ENCODE measurements at places on chromosomes 7 and 10. TPM values are rescaled to one million over a fixed set of nuclear protein-coding genes. Genes with fewer than 3 reads are reported as not detected.
A peak's percentile ranks its signal among the peaks of the same experiment; 100 is the strongest.

Gene PLEKHS1
- not detected for total RNA-seq

Gene CCDC146
- 3.0 TPM for total RNA-seq

Gene AMPH
- total RNA-seq, result 2.9 TPM

- H3K27me3 ChIP-seq, result no peaks in the 10 kb centered on the region
- no peak overlapping the region for H3K27ac ChIP-seq
- DNase-seq, result no peak
- H3K4me3 ChIP-seq, result no peak overlapping the region
These were observed 26.7 kb upstream of the CROT start for GRCh38 chr7:87318741-87319140.

DNA sequence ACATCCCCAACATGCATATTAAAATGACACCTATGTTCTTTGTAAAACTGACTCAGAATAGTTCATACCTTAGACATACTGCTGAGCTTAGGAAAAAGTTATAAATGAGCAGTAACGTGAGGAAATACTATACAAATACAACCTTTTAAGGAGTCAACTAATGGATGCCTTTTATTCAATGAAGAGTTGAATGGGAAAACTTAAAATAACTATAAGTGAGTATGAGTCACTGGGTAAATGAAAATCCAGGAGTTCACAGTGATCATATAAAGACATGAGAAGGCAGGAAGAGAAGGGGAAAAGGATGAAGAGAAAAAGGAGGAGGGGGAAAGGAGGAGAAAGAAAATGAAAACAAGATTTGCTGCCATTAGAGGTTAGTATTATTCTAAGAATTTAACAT, 157.8 kb upstream of the PCDH15 start:
- no peak overlapping the region for H3K4me3 ChIP-seq
- H3K27ac ChIP-seq, result no peak overlapping the region
- peaks cover 3% of the 10 kb centered on the region for H3K27me3 ChIP-seq
- no peak for DNase-seq
- H3K4me1 ChIP-seq, result peaks cover 3% of the 10 kb centered on the region
- H3K36me3 ChIP-seq, result no peaks in the 10 kb centered on the region

DNA sequence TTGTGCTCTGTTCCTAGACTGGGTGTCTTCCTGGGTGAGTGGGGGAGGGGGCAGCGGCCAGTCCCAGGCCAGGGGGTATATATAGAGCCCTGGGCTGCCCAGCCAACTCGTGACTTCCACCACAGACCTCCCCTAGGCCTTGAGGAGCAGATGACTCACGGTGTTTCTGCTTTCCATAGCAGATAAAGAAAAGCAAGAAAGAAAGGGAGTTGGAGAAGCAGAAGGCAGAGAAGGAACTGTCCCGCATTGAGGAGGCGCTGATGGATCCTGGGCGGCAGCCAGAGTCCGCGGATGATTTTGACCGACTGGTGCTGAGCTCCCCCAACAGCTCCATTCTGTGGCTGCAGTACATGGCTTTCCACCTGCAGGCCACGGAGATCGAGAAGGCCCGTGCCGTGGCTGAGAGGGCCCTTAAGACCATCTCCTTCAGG, 10.1 kb downstream of the CALHM2 start:
- H3K27ac ChIP-seq, result peak overlapping the region; percentile 85
- no peak overlapping the region for H3K4me3 ChIP-seq
- no peak for DNase-seq
- peaks cover 34% of the 10 kb centered on the region for H3K4me1 ChIP-seq
- H3K36me3 ChIP-seq, result peaks cover 62% of the 10 kb centered on the region
- no peaks in the 10 kb centered on the region for H3K27me3 ChIP-seq

DNA sequence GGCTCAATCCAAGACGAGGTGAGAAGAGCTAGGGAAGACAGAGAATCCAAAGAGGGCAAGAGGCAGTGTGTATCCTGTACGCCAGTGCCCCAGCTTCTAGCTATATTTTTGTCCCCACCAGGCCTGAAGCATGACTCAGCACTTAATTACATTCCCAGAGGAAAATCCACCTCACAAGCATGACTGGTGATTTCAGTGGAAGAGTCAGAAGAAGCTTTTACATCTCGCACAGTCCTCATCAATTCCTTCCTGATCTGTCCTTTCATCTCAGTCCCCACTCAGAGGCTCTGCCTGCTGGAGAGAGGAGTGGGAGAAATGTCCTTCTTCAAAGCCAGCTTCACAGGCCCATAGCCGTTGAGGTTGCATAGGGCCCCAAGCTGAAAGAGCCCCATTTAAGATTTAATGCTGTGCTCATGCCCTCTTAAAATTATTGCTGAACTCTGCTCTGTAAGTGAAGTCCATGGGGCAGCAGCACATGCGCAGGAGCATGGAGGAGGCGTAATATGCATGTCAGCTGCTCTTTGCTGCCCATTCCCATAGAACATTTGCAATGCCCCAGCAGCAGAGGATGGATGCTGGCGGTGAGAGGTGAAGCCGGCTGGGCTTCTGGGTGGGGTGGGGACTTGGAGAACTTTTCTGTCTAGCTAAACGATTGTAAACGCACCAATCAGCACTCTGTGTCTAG, 39.0 kb upstream of the AOAH start:
- H3K4me1 ChIP-seq, result peaks cover 8% of the 10 kb centered on the region
- peaks cover 3% of the 10 kb centered on the region for H3K27me3 ChIP-seq
- peak overlapping the region; percentile 51 for H3K27ac ChIP-seq

Gene ADCYAP1R1
- not detected for total RNA-seq

DNA sequence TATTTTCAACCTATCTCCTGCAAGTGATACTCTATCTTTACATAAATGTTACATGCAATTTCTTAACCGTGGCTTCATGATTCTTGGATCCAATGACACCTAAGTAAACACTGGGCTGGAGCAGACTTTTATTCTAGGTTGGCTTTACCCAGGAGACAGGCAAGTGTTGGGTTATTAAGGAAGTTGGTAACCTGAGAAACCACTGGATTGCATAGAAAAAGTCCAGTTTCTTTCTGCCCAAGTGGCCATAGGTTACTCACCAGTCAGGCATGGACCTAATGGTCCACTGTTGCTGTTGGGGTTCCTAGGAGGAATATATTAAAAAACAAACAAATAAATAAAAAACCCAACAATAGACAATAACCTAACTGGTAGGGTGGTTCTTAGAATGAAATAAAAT, 112.8 kb downstream of the SEMA3D start:
- H3K27me3 ChIP-seq, result no peaks in the 10 kb centered on the region
- H3K4me3 ChIP-seq, result no peak overlapping the region
- DNase-seq, result no peak
- no peaks in the 10 kb centered on the region for H3K36me3 ChIP-seq
- peaks cover 10% of the 10 kb centered on the region for H3K4me1 ChIP-seq
